Cardiac muscle cell (in vitro differentiated cells and primary cell): ENCODE measurements at places on chromosomes 2 and 18. TPM values are rescaled to one million over a fixed set of nuclear protein-coding genes. Genes with fewer than 3 reads are reported as not detected.

SH3RF3 gene
- 1.2 TPM in 2 replicates for polyA plus RNA-seq

RGPD4 gene
- not detected in 2 replicates for polyA plus RNA-seq

ARHGEF4 gene
- 26.0 and 52.9 TPM in 2 replicates for polyA plus RNA-seq

MC4R gene
- polyA plus RNA-seq, result 1.1 and 2.5 TPM in 2 replicates
